ENCODE measurements at places on chromosomes 7 and 10.

GRCh38 chr10:127836966-127837365, 55.8 kb downstream of the CLRN3 start:
- no peak for DNase-seq

GRCh38 chr7:136446751-136447150, 421.7 kb upstream of the CHRM2 start:
- no peak for DNase-seq

GRCh38 chr7:113122744-113123143, 4.4 kb upstream of the SMIM30 start:
- DNase-seq: no peak

GRCh38 chr10:43258562-43259212, 8.2 kb downstream of the RASGEF1A start:
- DNase-seq: no peak

DNA sequence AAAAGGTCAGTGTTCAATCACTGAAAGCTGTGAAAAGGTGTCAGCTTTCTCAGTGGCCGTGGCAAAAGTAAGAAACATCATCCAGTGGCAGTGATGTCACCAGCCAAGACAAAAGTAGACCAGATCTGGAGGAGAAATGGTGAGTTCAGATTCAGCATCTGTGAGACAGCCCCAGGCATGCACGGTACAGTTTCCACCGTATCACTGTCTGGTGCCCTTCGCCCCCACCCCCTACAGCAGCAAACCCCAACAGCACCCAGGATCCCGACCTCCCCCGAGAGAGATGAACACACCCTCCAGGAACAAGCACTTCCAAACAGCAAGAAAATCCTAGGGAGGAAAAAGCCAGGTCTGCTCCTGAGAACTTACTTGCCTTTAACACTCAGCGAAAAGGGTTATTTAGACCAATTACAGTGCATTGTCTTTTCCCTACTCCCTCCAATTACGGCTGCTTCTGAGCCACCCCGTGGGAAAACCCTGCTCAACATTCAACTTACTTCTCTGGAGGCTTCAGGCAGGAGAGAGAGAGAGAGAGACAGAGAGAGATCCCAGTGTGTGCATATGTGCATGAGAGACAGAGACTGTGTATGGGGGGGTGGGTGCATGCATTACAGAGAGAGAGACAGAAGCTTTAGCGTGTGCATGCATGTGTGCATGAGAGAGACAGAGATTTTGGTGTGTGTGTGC, 189.6 kb downstream of the GRID1 start:
- no peak for DNase-seq

DNA sequence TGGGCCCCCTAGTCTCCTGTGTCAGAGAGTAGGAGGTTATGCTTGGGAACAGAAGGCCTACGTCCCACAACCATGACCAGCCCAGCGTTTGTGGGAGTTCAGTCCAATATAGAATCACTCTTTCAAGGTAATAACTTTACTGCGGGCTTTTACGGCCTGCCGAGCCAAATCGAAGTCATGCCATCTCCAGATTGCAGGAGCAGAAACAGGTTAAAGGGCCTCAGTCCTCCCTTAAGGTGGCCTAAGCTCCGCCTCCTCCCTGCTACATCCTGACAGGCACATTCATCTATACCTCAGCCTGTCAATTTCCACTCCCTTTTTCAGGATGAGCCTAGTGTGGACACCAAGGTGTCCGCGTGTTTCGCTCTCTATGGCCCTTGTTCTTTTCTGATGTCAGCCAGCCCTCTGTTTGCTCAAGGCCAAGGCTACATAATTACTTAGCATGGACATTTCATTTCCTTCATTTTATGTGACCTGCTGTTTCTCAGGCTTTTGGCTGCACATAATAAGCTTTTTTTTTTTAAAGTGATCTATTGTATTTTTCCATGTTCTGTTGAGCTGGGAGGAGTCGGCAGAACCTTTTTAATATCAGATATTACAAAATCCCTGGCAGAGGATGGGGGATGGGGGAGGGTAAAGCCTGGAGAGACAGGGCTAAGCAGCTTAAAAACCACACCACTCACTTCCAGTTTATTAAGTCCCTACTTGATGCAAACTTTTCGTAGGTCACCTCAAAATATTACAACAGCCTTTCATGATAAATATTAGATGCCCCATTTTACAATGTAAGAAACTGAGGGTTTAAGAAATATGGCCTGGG, 84.6 kb downstream of the CACNB2 start:
- DNase-seq: no peak

DNA sequence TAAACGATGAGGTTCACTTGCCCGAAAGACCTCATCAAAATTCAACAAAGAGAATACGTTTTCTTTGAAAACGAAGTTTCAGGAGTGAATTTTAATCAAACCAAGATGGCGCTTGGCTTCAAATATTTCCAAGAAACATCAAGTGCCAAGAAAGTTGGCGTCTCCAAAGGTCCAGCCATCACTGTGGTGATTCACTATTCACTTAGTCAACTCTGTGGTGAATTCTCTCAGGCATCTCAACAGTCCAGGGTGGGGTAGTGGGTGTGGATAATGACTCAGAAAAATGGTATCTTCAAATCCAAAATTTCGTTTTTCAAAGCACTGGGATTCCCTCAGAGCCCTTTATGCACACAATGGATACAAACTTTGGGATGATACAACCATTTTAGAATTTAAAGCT, 133.1 kb downstream of the SVIL start:
- DNase-seq: no peak

GRCh38 chr10:124944982-124945381, 3.1 kb downstream of the ZRANB1 start:
- DNase-seq: no peak

DNA sequence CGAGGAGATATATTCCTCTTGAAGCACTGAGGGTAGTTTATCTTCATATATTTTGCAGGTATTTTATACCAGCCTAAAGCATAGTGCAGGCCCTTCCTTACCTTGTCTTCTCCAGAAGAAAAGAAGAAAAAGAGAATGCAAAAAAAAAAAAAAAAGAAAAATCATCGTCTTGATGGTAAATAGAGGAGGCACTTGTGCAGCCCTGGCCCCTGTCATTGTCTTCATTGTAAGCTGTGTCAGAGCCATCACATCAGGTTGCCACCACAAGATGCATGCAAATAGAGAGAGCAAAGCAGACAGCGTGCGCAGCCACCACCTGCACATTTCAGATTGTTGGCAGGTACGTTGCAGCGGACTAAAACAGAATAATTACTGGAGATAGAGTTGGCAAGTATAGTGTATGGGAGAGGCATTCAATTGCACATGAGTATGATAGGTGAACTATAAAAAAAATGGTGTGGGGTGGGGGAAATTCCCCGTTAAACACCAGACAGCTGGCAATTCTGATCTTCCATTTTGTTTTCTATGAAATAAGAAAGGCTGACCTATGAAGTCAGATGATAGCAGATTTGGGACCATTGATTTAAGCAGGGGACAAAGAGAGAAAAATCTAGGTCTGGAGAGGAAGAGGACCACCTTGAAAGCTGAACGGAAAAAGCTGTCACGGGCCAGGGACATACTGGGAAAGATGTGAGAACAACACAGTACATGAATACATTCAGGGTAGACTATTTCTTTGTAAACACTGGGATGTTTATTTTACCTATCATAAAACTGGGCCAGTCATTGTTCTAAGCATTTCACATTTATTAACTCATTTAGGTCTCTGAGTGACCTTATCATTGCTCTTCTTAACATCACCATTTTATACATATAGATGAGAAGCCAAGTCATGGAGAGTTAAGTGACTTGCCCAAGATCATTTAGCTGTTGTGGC, 306.3 kb upstream of the SP8 start:
- no peak for DNase-seq

DNA sequence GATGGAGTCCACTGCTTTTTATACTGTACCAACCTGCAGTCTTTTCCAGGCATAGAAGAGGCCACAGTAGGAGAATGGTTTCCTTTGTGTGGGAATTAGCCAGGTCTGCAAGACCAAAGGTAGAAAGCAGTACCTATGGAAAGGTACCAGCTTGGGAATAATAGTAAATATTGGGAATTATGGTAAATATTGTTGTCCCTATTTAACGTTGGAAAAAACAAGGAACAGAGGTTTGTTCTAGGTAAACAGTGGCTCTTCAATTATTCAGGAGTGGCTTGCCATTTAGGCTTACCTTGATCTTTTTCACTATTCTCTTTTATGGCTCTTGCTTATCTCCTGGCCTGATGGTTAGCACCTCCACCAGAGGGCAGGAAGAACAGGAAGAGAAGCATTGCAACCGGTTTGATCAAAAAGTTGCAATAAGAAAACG, 43.9 kb upstream of the GSAP start:
- no peak for DNase-seq

DNA sequence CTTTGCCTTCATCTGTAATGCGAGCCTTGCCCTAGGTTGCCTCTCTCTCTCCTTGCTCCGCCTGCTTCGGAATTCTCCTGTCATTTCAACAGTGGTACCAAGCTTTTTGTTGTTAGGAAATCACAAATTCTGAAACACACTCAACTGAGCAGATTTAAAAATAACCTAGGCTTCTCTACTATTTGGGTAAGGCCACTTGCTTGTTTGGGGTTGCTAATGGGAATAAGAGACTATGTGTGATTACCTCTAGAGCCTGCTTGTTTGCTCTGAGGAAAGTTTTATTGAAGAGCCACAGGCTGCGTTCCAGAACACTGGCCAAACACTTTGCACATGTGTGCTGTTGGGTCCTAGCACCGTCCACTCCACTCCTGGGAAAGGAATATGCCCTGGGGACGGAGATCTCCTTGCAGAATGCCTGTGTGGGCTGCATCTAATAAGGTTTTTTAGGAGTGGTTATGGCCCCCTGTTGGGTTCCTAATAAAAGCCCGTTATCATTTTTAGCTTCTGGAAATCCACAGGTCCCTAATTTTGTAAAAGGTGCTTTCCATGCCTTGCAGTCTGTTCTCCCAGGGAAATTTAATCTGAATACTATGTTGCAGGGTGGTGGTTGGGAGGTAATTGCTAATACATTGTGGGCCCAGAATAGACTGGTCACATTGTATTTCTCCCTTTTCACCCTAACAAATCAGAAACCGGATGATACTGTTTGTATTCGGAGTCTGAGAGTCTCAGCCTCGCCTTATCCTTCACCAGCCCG, 68.7 kb upstream of the KLF6 start:
- DNase-seq: no peak

DNA sequence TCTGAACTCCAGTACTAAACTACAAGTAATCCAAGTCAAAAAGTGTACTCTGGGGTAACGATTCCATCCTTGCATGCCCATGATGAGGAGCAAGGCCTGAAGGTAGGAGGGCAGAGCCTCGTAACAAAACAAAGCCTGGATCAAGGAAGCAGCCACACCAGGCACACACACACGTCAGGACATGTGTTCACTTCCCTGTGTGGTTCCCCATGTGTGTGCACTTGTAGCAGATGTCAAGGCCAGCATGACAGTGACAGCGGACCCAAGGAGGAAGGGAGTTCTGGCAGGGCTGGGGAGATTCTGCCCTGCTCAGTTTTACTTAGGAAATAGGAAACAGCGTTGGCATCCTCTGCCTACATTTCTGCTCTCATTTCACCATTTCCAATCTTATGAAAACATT, 92.8 kb downstream of the ALOX5 start:
- DNase-seq: no peak

GRCh38 chr10:84076047-84076388, 63.3 kb upstream of the GHITM start:
- DNase-seq: no peak

DNA sequence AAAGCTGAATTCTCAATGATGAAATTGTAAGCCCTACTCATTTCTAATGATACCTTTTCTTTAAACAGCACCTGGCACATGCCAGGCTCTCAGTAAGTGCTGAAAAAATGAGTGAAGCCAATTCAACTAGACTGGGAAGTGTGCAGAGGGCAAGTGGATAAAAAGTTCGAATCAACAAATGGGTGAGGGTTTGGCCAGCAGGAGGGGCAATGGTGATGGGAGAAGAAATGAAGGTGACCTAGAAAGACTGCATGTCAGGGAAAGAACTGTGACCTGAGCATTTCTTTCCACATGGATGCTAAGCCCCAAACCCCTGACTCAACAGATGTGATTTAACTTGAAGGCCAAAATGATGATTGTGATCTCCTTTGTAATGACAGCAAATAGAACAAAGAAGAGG, 54.6 kb downstream of the DKK1 start:
- DNase-seq: no peak

DNA sequence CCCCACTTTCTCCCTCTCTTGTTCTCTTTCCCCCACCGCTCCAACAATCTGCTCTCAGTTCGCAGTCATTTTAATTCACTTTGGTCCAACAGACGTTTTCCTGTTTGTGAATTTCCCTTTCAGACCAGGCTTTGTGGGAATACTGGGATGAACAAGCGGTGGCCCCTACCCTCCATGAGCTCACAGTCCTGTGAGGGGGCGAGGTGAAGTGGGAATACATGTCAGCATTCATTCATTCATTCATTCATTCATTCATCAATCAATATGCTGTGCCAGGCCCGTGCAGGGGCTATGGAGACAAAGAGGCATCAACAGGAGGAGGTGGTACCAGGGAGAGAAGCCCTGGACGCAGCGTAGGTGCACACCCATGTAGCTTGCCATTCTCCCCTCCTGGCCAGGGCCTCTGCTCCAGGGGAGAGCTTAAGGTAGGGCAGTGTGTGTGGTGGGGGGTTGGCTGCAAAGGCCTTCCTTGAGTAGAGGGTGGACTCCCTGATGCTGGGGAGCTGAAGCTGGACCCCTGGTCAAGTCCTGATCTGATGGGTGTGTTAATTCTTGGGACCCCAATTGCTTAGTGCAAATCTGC, 16.1 kb downstream of the PRF1 start:
- no peak for DNase-seq

DNA sequence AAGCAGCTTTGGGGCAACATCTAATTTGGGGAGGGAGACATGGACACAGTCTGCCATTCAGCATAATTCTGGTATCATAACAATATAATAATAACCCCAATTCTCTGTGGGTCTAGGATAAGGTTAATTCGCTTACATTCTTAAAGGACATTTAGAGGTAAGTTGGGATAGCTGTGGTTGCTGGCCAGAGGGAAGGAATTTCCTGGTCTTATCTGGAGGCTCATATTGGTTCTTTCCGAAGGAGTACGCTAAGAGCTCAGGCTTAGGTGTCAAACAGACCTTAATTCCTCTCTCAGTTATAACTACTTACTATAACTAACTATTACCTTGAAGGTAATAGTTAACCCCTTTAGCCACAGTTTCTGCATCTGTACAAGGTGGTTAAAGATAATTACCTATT, 68.8 kb downstream of the SPAG6 start:
- no peak for DNase-seq

GRCh38 chr10:73843261-73843660, 31.1 kb downstream of the CAMK2G start:
- DNase-seq: no peak

All from NCI-H446 (cell line).